Left ventricle myocardium superior (tissue), 1 donor: ENCODE measurements at places on chromosomes 13 and 19. TPM values are rescaled to one million over a fixed set of nuclear protein-coding genes. Genes with fewer than 3 reads are reported as not detected.

DNA sequence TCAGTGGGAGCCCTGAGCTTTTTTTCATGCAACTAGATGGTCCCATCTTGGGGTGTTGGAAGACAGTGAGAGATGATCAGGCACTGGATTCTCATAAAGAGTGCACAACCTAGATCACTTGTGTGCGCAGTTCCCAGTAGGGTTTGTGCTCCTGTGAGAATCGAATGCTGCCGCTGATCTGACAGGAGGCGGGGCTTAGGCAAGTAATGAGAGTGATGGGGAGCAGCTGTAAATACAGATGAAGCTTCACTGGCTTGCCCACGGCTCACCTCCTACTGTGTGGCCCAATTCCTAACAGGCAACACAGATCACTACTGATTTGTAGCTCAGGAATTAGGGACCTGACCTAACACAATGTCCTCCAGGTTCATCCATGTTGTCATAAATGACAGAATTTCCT lies 43.6 kb upstream of the UBAC2 start:
- no peak for DNase-seq

- DNase-seq: no peak
Measured at GRCh38 chr19:16337809-16338469, 13.3 kb downstream of the KLF2 start.

GRCh38 chr13:64866331-64866730 lies 2363.8 kb downstream of the PCDH9 start:
- no peak for DNase-seq

The RXFP2 gene
- not detected for total RNA-seq
